LoVo (cell line): ENCODE measurements at places on chromosomes 12 and 14.

GRCh38 chr14:65260786-65261185, 151.7 kb upstream of the FUT8 start:
- DNase-seq = no peak

GRCh38 chr14:72057701-72058285, 125.6 kb downstream of the RGS6 start:
- DNase-seq = no peak

DNA sequence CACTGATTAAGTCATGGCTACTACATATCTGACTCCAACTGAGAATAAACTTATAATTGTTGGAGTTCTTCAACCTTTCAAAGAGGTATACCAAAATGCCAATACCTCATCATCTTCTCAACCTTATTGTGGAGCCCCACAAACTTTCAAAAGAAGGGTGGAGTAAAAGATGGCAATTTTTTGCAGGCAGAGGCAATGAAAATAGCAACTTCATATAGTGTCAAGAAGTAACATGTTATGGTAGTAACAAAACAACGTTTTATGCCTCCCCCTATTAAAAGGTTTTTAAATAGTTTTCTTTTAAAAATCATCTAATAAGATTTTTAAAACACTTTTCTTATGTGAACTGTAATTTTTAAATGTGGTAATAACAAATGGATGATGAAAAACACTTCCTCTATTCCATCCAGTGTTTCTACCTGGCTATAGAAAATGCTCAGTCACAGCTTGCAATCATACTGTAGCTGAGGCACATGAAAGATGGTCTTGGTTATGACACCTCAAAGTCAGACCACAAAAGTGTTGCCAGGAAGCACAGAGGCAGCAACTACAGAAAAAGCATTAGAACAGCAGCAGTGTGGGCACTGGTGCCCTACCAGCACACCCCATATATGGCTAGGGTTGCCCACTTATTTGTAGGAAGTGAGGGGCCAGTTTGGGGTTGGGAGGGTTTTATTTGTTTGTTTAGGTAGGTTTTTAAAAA, 7.0 kb downstream of the PPP1R12A start:
- DNase-seq = no peak

GRCh38 chr12:2583091-2583497, 211.7 kb upstream of the FKBP4 start:
- DNase-seq = peak; percentile 59
